ENCODE measurements at places on chromosomes 5 and 9.
A peak's percentile ranks its signal among the peaks of the same experiment; 100 is the strongest.

GRCh38 chr9:127092041-127092608 lies 30.3 kb downstream of the ANGPTL2 start:
- no peak for DNase-seq

GRCh38 chr9:84481636-84482218 lies 141.2 kb upstream of the SLC28A3 start:
- no peak for DNase-seq

DNA sequence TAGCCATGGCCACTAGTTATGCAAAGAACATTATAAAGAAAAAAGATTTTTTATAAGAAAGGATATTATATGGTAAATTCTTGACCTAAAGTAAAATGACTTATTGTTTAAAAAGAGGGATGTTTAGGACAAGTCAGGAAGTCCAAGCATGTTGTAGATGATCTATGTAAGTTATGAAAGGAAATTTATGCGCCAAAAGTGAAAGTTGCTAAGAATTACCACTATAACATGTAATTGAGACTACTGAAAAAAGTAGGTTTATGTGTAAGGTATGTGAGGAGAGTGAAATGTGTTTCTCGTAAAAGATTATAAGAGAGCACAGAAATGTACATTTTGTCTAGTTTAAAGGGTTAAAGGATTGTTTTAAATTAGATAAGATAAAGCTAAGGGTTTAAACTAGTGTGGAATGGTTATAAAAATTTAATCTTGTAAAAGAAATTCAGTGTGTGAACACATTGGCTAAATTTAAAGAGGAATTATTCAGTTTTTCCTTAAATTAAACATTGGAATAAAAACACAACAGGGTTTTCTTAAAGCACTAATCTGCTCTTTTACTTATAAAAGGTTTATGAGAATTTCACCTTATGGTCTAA lies 1100.4 kb upstream of the EDIL3 start:
- DNase-seq = peak; percentile 8

DNA sequence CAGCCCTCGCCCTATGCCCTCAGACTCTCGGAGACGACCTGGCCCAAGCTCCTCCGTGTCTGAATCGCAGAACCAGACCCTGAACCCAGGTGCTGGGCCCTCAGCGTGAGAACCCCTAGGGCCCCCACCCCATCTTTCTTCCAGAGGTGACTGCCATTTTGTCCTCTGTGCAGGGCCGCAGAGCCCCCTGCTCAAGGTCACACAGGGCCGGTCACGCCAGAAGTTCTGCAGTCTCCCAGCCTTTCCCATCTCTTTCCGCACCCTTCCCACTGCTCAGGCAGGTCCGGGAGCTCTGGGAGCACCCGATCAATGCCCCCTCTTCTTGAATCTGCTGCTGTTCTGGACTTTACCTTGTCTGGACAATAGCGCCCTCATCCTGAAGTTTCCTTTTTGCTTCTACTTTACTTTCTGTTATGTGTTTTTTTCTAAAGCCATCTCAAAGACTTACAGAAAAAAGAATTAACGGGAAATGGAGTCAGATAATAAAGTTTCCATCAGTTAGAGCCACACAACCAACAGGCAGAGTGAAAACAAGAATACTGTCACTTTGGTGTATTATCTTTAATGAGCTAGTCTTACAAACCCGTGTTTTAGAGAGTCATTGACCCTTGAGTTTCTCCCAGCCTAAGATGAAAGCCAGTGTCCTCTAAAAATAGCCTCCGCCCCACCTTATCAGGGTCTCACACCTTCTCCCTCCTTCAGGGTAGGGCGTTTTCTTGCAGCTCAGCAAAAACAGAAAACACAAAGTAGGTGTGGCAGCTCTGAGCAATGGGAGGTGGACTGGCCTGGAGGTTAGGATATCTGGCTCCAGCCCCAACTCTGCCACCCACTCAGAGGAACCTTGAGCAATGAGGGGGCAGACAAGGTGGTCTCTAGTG lies 1.8 kb downstream of the TMOD1 start:
- no peak for DNase-seq

GRCh38 chr5:83767409-83767992 lies 46.8 kb upstream of the HAPLN1 start:
- peak; percentile 8 for DNase-seq

DNA sequence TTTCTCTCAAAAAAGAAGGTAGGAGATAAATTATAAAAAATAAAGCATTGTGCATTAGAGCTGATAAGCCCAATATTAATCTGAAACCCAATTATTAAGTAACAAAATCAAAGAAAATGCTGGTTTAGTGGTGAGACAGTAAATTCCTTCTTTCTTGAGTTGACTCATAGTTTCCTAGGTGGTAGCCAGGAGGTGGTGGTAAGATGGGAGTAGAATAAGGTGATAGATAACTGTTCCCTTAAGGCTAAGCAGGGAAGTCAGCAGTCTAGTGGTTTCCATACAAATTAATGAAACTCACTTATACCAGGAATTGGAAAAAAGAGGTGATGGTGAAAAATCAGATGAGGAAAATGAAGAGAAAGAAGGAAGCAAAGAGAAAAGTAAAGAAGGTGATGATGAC lies 23.2 kb downstream of the LYSMD3 start:
- DNase-seq = no peak

- no peak for DNase-seq
Measured at GRCh38 chr9:31065691-31066090, 1318.8 kb upstream of the ACO1 start.

- no peak for DNase-seq
Measured at GRCh38 chr5:82861701-82862100, 215.5 kb downstream of the TMEM167A start.

DNA sequence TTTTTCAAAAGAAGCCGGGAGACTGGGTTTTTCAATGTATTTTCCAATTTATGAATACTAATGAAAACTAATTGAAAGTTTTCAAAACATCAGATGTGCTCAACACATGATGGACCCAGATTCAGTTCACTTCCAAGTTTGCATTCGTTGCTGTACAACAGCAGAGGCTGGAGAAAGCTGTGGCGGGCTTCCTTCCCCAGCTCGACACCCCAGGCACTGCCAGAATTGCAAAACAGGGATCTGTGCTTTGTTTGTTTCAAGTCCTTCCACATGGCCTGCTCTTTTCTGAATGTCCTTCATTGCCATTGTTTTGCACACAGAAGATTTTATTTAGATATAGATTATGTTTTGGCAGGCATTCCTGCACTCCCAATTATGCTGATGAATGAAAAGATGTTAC lies 30.3 kb upstream of the INSYN2B start:
- DNase-seq = no peak

- no peak for DNase-seq
Measured at GRCh38 chr9:123655681-123656423, 274.1 kb downstream of the DENND1A start.

- DNase-seq = no peak
Measured at GRCh38 chr5:35838370-35839042, 18.2 kb upstream of the IL7R start.

- no peak for DNase-seq
Measured at GRCh38 chr9:96071815-96072124, 196.3 kb downstream of the ERCC6L2 start.

GRCh38 chr5:87526131-87526530 lies 113.4 kb upstream of the CCNH start:
- no peak for DNase-seq

- DNase-seq = no peak
Measured at GRCh38 chr5:179137643-179138567, 77.7 kb downstream of the ZNF354C start.

GRCh38 chr5:143318833-143319232 lies 84.7 kb downstream of the NR3C1 start:
- DNase-seq = no peak
